ENCODE measurements at places on chromosomes 6 and 20.

DNA sequence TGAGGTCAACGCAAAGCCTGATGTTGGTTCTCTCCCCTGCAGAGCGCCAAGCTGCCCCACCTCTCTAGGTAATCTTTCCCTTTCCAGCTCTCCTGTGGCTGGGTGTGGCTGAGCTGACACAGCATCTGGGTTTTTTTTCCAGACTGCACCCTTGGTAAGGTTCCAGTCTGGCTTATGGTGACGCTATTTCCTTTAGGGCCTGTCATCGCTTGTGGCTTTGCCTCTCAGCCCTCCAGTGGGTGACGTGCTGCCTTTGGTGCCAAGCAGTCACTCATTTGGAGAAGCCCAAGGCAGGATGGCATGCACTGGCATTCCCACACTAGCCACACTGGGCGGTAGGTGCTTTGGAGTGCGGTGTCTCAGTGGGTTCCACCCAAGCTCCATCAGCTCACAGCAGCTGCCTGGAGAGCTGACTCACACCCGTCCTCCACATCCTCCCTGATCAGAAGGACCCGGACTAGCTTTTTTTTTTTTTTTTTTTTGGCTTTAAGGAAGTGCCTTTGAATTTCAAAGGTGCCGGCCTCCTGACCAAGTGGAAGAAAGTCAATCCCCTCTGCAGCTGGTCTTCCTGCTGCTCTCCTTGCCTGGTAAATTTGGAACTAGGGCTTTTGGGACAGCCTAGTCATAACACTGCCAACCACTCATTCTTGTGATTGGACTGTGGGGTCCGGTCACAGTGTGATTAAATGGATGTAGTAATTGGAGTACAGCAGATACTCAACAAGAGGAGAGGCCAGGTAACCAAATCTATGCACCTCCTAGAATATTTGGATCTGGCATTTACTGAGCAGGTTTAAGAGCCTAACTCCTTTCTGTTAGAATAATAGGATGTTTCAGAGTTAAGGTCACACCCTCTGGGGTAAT, 153.6 kb downstream of the CD83 start:
- DNase-seq, result peak; percentile 57

DNA sequence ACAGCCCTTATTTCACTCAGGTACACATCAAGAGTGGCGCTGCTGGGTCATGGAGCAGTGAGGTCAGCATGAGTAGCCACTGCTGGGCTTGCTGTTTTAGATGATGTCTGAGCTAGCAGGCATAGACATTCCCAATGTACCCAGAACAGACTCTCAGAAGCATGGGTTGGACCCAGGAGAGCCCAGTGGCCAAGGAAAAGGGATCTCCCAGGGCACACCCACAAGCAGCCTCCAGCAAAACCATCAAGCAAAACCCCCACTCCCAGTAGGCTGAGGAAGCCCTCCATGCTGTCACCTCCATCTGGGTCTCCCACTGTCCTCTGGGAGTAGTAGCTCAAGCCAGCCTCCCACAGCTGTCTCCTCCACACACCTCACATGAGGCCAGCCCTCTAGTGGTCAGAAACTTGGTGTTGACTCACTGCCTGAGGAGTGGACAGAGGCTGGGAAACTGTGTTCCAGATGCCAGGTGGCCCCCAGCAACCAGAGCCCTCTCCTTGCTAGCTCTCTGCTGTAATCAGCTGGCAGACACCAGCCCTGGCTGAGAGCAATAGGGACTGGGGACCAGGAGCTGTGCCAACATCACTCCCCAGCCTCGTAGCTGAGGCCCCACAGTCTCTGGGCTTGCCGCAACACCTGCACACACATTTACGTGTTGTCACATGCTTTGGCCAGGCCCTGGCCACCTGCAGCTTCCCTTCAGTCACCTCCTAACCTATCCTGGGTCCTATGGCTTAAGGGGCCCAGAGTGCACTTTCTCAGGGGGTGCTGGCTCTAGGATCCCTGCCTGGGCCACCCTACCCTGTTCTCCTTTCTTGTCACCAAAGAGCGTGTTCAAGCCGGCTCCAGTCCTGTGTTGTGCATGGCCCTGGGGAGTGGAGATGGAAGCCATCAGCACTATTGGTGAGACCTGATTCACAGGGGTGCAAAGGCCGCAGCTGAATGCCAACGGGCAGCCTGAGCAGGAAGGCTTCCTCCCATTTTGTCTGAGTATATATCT, 1.9 kb upstream of the AP5S1 start:
- no peak for DNase-seq

DNA sequence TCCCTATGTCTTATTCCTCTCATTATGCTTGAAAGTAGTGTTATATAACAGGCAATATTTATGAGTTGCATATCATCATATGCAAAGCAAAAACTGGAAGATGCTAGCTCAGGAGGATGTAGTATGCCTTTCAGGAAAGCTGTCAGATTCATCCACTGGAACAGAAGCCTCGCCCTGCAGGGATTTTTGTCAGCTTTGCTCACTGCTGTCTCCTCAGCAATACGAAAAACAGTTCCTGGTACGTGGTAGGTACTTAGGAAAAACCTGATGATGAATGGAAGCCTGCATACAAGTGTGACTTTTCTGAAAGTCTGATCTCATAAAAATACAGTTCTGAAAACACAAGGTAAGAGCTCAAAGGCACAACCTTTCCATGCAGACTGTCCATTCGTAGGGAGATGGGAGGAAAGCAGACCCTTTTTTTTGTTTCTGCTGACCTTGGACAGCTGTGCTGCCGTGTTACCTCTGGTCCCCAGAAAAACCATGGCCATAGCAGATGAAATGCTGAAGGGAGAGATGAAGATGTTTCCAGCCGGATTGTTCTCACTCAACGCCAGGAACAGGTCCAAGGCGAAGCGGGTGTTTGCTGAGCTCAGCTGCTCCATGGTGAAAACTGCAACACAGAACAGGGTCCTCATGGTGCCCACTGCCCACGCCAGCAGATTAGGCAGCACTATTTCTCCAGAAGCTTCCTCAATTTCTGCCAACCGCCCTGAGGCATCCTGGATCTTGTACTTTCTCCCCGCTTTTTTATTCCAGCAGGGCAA, 1.5 kb downstream of the SERPINB1 start:
- no peak for DNase-seq

DNA sequence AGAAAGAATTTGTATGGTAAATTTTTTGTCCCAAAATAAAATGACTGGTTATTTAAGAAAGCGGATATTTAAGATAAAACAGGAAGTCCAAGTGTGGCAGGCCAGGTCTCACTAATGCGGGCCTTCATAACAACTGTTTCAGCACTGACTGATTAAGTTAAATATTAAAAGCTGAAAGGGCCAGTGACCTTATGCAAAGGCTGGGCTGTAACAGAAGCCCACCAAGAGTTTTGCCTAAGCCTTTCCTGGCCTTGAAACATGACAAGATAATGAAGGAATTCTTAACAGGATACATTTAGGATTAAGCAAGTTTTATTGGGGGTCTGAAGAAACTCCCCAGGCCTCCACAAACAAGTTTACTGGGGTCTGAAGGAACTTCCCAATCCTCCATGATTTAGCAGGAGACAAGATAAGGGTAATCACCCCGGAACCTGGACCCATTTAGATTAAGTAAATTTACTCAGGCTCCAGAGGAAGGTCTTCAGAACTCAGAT, 36.3 kb downstream of the ZNF133 start:
- DNase-seq, result no peak

- DNase-seq, result no peak
Observed at GRCh38 chr6:72975352-72975752, 249.9 kb downstream of the KHDC1L start.

DNA sequence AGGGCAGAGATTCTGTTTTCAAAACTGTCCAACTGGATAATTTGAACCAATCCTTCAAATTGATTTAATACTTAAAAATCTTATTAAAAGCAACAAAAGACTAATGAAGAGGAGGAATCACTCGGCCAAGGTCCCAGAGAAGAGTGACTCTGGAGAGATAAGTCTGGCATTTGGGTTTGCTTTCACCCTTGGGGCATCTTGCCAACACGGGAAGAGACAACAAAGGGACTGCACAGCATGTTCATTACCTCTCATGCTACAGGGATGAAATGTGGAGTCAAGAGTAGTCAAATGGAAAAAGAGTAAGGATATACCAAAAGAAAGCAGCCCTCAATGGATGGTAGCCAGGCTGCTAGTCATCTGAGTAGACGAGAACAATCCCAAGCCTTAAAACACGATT, 68.2 kb downstream of the KHDRBS2 start:
- no peak for DNase-seq

GRCh38 chr6:24721461-24722215, 2.7 kb upstream of the C6orf62 start:
- DNase-seq, result no peak

- no peak for DNase-seq
Observed at GRCh38 chr20:18705490-18705889, 108.1 kb upstream of the SCP2D1 start.

DNA sequence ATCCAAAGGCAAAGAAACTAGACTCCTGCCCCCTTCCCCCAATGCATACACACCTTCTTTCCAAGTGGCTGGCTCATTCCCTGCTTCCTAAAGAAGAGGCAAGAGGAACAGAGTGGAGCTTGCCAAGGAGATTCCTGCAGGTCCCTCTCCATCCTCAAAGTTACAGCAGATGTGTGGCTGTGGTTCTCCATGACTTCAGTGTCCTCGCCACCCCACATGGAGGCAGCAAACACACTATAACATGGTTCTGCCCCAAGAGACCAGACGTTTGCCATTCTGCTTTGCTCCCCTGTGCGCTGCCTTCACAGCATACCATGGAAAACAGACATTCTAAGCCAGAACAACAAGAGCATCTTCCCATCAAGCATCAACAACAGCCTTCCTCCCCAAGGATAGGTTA, 84.4 kb downstream of the BACH2 start:
- no peak for DNase-seq

DNA sequence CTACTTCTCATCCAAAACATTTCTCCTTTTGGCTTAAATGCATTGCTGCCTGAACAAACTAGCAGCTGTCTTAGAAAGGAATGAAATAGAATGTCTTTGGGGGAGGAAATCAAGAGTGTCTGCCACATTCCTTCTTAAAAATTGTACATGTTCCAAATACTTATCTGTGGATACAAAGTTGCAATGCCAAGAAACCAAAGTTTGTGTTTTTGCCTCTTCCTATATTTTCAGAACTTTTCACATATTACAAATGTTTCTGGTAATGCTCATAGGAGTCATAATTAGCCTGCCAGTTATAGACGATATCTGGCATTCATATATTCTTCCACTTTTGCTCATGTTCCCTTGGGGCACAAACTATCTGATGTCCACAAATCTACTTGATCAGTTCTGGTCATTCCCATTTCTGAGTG, 165.5 kb upstream of the BMP5 start:
- DNase-seq, result no peak

GRCh38 chr6:87945181-87945580, 102.5 kb upstream of the SPACA1 start:
- no peak for DNase-seq

GRCh38 chr6:37074053-37074827, 68.8 kb downstream of the FGD2 start:
- DNase-seq, result no peak

GRCh38 chr6:111740506-111740905, 132.7 kb downstream of the FYN start:
- no peak for DNase-seq

DNA sequence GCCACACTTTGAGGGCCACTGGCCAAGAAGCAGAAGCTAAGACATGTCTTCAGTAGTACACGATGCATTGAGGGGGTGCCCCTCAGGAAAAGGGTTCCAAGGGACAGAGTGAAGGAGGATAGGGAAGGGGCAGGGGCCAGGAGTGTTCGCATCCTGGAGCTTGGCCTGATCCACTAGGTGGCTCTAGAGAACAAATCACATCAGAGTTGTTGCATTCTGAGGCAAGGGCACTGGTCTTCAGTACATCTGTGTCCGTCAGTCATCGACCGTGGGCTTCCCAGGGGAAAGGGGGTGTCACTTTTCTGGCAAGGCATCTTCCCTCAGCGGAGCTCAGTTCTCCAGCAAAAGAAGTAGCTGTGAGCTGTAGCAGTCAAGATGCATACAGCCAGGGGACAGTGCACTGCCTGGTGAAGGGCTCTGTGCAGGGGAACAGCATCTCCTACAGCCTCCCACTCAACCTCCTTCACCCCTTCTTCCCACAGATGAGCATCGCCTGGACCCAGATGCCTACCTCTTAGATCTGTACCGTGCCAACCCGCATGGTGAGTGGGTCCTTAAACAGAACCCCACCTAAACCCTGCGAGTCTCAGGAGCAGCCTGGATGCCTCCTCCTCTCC, 47.8 kb downstream of the ARHGAP40 start:
- DNase-seq, result no peak

- DNase-seq, result no peak
Observed at GRCh38 chr20:4638826-4639225, 82.9 kb upstream of the PRND start.

DNA sequence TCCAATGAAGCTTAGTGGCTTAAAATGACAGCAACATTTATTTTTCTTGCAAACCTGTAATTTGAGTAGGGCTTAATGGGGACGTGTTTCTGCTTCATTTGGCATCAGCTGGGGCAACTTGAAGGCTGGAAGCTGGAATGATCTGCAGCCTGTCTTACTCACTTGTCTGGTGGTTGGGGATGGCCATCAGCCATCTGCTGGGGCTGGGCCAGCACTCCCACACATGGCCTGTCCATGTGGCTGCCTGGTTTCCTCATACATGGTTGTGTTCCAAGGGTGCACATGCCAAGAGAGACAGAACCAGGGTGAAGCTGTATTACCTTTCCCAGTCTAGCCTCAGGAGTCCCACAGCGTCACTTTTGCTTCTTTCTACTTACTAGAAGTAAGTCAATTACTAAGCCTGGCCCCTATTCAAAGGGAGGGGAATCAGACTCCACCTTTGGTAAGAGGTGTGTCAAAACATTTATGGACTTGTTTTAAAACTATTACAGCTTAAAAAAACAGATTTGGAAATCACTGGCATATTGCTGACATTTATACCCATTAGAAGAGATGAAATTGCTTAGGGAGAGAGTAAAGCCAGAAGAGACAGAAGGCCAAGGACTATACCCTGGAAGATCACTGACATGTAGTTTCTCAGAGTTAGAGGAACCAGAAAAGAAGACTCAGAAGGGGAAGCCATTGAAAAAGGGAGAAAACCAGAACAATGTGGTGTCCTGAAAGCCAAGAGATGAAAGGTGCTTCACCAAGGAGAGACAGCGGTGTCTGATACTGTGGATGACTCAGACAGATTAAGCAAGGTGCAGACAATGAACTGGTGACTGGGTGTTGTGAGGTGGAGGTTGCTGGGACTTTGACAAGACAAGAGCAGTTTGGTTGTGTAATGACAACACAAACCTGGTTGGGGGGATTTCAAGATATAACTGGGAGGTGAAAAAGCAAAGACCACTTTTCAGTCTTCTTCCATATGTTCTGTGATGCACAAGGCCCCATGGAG, 345.2 kb downstream of the GJA1 start:
- no peak for DNase-seq

GRCh38 chr6:168390749-168391420, 50.1 kb upstream of the SMOC2 start:
- DNase-seq, result no peak

- no peak for DNase-seq
Observed at GRCh38 chr6:14126191-14126590, 8.6 kb downstream of the CD83 start.

- DNase-seq, result no peak
Observed at GRCh38 chr20:37622728-37623127, 71.1 kb upstream of the CTNNBL1 start.

GRCh38 chr20:64056889-64057627, 5.9 kb upstream of the TCEA2 start:
- DNase-seq, result peak; percentile 44

GRCh38 chr6:100892693-100893092, 11.6 kb upstream of the ASCC3 start:
- DNase-seq, result no peak

Data from activated naive CD8-positive, alpha-beta T cell treated with anti-CD3 and anti-CD28 coated beads for 36 hours (primary cell).